ENCODE measurements at places on chromosomes 5 and 9. TPM values are rescaled to one million over a fixed set of nuclear protein-coding genes. Genes with fewer than 3 reads are reported as not detected.

The CTXN3 gene
- total RNA-seq = not detected

The PCDHB9 gene
- total RNA-seq = 0.13 TPM

The IRF1 gene
- total RNA-seq = 14.5 TPM

The EDIL3 gene
- total RNA-seq = 5.3 TPM

The GABRG2 gene
- not detected for total RNA-seq

The CAAP1 gene
- 24.7 TPM for total RNA-seq

The F12 gene
- 1.7 TPM for total RNA-seq

All from thoracic aorta endothelial cell (primary cell).